ENCODE measurements at places on chromosomes 1 and 21.

GRCh38 chr1:109719337-109719837 is 7.3 kb downstream of the GSTM5 start:
- DNase-seq = no peak

DNA sequence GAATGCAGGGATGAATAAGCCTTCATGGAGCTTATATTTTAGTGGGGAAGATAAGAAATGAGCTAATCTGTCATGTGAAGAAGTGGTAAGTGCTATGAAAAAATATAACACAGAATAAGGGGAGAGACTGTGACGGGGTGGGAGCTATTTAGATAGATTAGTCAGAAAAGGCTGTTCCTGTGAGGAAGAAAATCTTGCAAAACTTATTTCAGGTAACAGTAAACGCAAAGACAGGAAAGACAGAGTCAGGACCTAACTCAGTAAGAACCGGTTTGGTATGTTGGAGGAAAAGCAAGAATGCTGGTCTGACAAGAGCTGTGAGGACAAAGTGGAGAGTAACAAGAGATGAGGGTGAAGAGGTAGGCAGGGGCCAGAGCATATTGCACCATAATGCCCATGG is 22.0 kb downstream of the GNAI3 start:
- no peak for DNase-seq

GRCh38 chr1:53062708-53063591 is 937 bp downstream of the PODN start:
- DNase-seq = no peak

GRCh38 chr1:46401964-46402626 is 8.0 kb downstream of the FAAH start:
- no peak for DNase-seq

DNA sequence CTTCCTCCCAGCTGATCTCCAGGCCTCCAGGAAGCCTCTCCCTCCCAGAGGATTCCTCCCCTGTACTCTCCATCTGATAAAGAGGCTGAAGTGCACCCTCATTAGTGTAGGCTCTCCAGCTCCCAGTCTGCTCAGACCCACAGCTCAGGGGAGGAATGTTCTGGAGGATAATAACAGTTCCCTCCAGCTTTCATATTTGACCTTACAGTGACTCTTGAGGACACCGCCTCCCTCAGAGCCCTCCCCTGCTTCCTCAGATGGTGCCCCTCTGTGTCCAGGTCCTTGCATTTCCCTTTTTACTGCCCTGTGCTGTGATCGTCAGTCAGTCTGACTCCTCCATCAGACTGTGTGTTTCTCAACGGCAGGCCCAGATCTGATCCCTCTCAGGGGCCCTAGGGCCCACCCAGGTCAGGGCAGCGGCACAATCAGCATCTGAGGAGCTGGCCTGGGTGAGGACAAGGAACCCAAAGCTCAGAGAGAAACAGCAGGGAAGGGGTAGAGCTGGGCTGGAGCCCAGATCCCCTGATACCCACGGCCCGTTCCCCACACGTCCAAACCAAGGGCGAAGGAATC is 1.1 kb upstream of the SHISAL2A start:
- DNase-seq = peak; percentile 5

GRCh38 chr1:11921022-11921421 is 5.2 kb downstream of the KIAA2013 start:
- no peak for DNase-seq

GRCh38 chr21:26224366-26224765 is 53.8 kb upstream of the APP start:
- no peak for DNase-seq

DNA sequence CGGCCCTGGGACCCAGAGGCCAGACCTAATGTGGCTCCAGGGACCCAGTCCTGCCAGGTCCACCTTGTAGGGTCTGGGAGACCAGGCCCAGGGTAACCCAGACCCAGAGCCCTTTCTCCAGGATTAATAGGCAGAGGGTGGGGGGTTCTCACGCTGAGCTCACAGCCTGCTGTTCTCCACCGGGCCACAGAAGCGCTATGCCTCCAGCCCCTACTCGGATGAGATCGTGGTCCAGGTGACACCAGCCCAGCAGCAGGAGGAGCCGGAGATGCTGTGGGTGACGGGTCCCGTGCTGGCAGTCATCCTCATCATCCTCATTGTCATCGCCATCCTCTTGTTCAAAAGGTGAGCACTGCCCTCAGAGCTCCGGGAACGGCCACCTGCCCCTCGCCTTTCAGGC is 43.3 kb upstream of the KDM4A start:
- no peak for DNase-seq

- no peak for DNase-seq
Observed at GRCh38 chr1:56589369-56589768, 10.0 kb upstream of the PLPP3 start.

DNA sequence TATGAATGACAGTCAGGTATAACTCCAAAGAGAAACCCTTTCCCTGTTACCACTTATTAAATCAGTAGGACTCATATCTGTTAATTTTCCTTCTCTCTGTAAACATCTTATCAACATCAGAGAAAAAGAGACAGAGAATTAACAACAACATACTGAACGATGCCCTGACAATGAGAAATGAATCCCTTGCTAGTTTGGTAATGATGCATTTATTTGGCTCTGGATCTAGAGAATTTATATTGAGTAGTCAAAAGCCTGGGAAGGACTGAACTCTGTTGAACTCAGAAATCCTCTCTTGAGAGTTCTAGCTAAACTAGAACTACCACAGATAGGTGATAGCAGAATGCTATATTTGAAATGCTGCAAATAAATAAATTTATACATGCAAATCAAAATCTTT is 325.6 kb downstream of the DISC1 start:
- DNase-seq = no peak

DNA sequence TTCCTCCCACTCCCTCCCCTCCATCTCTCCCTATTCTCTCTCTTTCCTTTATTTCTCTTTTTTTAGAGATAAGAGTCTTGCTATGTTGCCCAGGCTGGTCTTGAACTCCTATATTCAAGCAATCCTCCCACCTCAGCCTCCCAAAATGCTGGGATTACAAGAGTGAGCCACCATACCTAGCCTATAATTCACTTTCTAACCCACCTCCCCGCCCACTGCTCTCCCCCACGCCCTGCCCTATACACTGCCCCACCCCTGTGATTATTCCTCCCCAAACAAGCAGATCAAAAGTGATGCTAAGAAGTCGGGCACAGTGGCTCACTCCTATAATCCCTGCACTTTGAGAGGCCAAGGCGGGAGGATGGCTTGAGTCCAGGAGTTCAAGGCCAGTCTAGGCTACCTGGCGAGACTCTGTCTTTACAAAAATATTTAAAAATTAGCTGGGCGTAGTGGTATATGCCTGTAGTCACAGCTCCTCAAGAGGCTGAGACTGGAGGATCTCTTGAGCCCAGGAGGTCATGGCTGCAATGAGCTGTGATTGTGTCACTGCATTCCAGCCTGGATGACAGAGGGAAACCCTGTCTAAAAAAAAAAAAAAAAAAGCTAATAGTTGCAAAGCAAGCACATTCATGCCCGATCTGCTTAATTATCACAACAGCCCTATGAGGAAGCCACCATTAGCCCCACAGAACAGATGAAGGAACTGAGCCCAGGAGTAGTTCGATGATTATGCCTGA is 12.8 kb upstream of the E2F2 start:
- DNase-seq = no peak
